ENCODE measurements at places on chromosomes 6 and 20.

- no peak for DNase-seq
Observed at GRCh38 chr6:73989428-73989827, 293.4 kb downstream of the CD109 start.

DNA sequence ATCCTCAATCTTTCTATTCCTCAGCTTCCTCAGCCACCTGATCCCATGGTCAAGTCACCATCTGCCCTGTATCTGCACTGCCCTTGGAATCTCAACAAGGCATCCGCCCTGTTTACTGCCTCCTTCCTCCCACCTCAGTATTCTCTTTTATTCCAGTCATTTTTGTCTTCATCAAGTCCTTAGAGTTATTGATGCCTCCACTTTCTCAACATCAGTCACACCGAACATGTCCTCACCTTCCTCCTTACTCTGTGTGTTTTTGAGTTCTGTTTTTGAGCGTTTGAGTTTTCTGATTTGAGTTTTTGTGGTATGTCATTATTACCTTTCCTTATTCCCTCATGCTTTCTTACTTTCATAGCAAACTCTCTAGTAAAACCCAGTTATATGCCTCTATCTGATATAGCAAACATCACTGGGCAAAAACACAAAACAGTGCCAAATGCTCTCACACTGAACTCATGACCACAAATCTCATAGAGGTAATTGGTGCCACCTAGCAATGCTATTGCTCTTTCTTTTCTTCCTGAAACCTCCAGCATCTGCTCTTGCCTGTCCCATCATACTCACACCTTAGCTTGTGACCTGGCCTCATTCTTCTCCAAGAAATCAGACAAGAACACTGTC is 11.8 kb upstream of the GNRH2 start:
- no peak for DNase-seq

DNA sequence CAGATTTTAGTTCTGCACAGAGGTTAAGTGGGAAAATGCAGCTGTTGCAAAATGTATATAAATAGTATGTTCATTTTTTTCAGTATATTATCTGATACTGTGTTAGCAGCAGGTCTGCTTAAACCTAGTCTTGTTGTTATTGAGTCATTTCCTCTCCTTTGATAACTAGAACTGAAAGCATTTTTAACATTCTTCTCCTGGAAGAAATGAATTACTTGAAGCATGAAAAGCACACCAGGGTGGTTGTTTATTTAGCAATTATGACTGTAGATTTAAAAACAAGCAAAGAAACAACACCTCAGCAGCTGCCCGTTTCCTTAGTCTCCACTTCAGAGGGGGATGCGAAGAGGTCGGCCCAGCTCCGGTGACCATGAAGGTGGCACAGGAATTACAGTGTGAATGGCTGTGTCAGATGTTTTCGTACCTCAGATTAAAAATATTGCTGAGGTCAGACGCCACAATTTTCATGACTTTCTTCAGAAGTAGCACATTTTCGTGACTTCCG is 53.5 kb downstream of the GOPC start:
- DNase-seq: peak; percentile 78

GRCh38 chr20:1934721-1935573 is 39.7 kb downstream of the SIRPA start:
- DNase-seq: peak; percentile 15

GRCh38 chr6:133093956-133094355 is 147.2 kb upstream of the EYA4 start:
- DNase-seq: no peak

DNA sequence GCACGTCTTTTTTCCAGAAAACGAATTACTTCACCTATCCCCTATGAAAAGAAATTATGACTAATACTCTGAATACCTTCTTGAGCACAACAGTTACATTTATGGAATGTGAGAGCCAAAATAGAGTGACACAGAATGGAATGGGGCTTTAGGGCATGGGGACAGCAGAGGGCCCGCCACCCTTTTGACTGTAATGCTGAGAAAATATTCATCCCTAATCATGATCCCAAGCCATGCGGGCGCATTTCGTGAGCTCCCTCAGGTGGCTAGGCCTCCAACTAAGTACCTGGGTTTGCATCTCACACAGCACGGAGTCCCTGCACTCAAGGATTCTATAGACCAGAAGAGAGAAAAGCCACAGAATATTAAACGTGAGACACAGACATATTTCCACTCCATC is 212.6 kb downstream of the SOD2 start:
- DNase-seq: no peak

GRCh38 chr20:52312132-52312729 is 120.7 kb upstream of the ZFP64 start:
- DNase-seq: peak; percentile 80

GRCh38 chr6:122202576-122203137 is 196.8 kb upstream of the HSF2 start:
- peak; percentile 41 for DNase-seq

DNA sequence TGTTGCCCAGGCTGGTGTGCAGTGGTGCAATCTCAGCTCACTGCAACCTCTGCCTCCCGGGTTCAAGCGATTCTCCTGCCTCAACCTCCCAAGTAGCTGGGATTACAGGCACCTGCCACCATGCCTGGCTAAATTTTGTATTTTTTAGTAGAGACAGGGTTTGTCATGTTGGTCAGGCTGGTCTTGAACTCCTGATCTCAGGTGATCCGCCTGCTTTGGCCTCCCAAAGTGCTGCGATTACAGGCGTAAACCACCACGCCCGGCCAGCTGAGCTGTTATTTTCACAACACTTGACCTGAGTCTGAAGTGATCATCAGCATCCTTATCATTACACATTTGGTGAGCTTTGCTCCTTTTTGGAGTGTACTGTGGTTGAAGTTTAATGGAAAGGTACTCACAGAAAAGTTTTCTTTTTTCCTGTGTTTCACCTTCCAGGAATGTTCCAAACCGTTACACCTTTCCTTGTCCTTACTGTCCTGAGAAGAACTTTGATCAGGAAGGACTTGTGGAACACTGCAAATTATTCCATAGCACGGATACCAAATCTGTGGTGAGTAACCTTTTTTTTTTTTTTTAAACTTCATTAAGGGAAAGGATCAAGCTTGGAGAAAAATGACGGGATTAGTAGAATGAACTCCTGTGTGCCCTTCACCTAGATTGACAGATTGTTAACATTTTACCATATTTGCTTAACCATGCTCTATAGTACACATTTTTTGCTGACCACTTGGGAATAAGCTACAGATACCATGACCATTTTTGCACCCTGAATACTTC is 9.7 kb downstream of the RNF114 start:
- DNase-seq: no peak

GRCh38 chr6:146741609-146742008 is 142.8 kb downstream of the ADGB start:
- DNase-seq: no peak
